ENCODE measurements at places on chromosomes 3 and 15.
A peak's percentile ranks its signal among the peaks of the same experiment; 100 is the strongest.

GRCh38 chr3:185253645-185254410 is at the start of gene EHHADH:
Gene EHHADH (minus strand): TSS chr3:185254049. CDS start chr3:185254022, 27 bp downstream.
- DNase-seq: peak; percentile 71

DNA sequence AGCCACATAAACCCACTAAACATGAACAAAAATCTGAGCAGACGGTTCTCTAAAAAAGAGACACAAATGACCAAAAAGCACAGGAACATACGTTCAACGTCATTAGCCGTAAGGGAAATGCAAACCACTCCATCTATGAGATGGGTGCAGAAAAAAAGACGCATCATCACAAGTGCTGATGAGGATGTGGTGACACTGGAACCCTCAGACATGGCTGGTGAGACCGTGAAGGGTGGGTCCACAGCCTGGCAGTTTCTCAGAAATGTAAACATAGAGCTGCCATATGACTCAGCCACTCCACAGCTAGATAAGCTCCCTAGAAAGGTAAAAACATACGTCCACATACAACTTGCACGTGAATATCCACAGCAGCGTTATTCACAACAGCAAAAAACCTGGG is 23.3 kb downstream of the PCSK6 start:
- no peak for DNase-seq

DNA sequence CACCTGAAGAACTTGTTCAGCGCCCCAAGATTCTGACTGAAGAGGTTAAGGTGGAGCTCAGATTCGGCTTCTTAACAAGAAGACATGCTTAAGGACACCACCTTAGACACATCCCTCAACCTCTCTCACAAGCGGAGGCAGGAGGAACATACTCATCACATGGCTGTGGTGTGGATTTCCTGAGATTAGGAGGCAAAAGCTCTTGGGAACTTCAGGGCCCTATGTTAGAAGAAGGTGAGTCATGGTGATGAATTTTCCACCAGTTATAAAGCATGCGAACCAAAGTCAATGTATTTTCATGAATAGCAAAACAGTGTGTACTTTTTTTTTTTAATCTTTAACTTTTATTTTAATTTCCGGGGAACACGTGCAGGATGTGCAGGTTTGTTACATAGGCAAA is 212.2 kb upstream of the SUCLG2 start:
- peak; percentile 11 for DNase-seq

DNA sequence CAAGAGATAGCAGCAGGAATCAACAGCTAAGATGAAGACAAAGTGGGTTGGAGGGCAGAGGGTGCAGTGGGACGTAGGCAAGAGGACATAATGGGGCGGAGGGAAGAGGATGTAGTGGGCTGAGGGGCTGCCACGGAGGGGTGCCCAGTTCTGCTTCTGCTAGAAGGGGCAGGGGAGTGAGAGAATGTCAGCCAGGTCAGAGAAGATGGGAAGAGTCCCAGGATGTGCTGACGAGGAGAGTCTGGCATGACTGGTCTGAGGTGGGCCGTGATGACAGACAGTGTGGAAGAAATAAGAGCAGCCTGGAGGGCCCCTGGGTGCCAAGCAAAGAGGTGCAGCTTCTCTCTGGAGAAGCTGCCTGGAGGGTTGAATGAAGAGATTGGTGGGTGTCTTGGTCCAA is 4.0 kb downstream of the SPSB4 start:
- no peak for DNase-seq

DNA sequence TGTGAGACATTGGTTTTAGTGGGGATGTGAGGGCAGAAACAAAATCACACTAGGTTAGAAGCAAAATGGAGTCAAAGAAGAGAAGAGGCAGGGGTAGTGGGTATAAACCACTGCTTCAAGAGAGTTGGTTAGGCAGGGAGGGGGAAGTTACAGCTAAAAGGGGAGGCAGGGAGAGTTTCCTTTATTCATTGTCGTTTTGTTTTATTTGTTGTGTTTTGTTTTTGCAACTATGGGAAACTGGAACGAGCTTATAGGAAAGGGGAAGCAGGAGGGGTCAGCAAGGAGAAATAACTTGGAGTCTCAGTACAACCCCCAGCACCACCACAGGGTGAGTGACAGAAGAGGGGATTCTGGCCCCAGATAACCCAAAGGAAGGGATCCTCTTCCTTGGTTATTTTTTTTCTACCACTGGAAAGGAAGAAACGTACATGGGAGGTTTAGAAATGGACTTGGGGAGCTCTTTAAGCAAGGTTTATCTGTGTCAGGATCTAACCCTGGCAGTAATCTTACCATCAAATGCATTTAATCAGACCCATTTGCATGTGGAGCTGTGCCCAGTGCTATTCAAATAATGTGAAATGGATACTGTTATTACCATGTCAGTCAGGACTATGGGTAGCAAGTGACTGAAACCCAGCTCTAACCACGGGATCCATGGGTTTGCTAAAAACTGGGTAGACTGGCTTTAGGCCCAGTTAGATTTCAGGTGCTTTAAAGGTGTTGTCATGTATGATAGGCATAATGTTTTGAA is 68.7 kb downstream of the CCNL1 start:
- DNase-seq: no peak

DNA sequence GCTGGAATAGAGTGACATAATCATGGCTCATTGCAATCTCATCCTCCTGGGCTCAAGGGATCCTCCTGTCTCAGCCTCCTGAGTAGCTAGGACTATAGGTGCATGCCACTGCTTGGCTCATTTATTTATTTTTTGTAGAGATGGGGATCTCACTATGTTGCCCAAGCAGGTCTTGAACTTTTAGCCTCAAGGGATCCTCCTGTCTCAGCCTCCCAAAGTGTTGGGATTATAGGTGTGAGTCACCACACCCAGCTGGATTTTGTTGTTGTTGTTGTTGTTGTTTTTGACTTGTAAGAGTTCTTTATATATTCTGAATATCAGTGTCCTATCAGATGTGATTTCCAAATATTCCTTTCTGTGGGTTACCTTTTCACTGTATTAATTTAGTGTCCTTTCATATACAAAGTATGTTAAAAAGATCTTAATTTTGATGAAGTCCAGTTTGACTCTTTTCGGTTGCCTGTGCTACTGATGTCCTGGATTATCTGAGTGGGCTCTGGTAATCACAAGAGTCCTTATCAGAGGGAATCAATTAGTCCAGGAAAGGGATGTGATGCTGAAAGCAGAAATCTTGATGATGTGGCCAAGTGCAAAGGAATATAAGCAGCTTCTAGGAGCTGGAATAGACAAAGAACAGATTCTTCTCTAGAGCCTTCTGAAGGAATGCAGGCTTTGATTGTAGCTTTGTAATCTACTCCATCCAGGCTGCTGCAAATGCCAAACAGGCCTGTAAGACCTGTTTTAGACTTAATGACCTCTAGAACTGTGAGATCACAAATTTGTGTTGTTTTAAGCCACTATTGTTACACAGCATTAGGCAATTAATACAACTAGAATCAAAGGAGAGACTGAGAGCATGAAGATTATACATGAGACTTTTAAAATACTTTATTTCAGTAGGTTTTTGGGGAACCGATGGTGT is 30.2 kb downstream of the NCK1 start:
- DNase-seq: no peak

GRCh38 chr3:171838218-171838720 is 4.9 kb upstream of the TMEM212 start:
- peak; percentile 59 for DNase-seq

DNA sequence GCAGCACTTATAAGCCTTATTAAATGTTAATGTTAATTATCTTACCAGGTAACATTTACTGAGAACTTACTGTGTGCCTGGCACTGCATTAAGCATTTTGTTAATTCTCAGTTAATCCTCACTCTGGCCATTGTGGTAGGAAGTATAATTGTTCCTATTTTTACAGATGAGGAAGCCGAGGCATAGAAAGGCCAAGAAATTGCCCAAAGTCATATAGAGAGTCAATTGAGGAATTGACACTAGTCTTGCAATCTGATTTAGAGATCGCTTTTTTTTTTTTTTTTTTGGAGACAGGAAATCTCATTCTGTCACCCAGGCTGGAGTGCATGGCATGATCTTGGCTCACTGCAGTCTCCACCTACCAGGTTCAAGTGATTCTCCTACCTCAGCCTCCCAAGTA is 132.6 kb upstream of the PROK2 start:
- DNase-seq: no peak

DNA sequence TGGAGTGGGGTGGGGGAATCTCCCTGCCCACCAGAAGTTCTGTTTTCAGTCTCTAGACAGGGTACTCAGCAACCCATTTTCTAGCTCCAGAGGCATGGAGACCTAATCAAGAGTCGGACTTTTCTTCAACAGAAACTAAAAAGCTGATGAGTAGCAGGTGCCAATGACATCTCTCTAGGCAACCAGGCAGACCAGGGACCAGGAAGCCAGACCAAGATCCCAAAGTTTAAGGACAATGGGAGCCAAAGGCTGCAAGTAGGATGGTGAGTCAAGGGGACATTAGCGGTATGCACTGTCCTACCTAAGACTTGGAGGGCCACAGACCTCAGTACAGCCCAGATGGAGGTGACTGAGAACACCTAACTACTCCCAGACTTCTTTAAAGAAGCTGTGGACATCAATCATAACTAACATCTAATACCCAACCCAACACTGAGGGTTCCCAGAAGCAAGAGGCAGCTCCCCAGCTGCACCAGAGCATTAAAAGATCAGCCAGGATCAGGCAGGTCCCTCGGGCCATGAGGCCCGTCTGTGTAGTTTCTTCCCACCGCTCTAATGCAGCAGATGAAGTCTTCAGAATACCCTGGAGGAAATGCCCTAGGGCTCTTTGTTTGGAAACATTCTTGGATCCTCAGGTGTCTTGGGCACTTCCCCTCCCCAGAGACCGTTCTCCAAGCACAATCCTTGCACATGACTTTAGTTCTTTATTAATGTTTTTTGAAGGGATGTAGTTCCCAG is 979 bp downstream of the CCDC71 start:
- DNase-seq: no peak

- no peak for DNase-seq
Observed at GRCh38 chr3:134874737-134875413, 79.8 kb downstream of the EPHB1 start.

- no peak for DNase-seq
Observed at GRCh38 chr3:184315871-184316661, 1.7 kb downstream of the EIF4G1 start.

GRCh38 chr15:28110481-28110881 is 11.4 kb upstream of the OCA2 start:
- no peak for DNase-seq

DNA sequence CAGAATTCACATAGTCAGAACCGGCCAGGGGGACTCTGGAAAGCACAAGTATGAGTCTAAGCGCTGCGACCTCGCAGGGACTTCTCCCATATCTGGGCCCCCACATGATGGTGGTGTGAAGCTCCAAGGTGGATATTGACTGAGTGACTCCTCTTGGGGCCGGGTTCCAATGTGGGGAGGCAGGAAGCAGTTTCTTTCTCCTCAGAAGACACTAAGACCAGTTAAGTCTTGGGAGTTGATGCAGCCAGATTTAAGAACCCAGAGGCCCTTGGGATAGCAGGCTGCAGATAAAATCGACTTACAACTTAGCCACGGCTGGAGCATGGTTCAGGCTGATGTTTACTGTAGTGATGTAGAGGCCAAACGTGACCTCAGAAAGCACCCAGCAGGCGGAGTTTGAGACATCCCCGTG is 55.4 kb upstream of the KLF13 start:
- DNase-seq: no peak

DNA sequence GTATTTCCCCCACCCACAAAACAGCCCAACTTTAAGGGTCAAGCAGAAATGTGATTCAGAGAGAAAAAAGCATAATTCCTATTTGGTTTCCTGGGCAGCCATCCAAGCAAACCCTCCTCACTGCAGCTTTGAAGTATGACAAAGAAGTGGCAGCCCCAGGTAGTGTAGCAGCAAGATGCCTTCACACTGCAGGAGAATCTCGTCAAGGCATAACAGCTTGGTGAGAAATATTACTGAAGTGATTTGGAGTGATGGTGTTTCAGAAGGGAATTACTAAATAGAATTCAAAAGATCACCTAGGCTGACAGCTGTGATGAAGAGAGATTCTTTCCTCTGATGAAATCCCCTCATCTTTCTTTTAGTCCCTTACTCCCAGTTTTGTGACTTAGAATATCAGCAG is 173.9 kb downstream of the PYDC2 start:
- no peak for DNase-seq

Measured in HCEC 1CT (cell line).